ENCODE measurements at places on chromosomes 6 and 20. TPM values are rescaled to one million over a fixed set of nuclear protein-coding genes. Genes with fewer than 3 reads are reported as not detected.

- no peak overlapping the region for H3K4me3 ChIP-seq
- no peaks in the 10 kb centered on the region for H3K4me1 ChIP-seq
These were observed 21.9 kb upstream of the NPBWR2 start for GRCh38 chr20:64129146-64129782.

- H3K27me3 ChIP-seq = no peaks in the 10 kb centered on the region
- peaks cover 13% of the 10 kb centered on the region for H3K36me3 ChIP-seq
- no peaks in the 10 kb centered on the region for H3K4me1 ChIP-seq
These were observed 48.6 kb downstream of the UQCC1 start for GRCh38 chr20:35363190-35363589.

GRCh38 chr6:84825461-84825860 lies 61.1 kb upstream of the TBX18 start:
- no peak overlapping the region for H3K4me3 ChIP-seq
- no peak overlapping the region for H3K27ac ChIP-seq
- no peaks in the 10 kb centered on the region for H3K27me3 ChIP-seq
- no peak for DNase-seq

GRCh38 chr20:10438217-10438616 lies 3.1 kb downstream of the SLX4IP start:
- no peaks in the 10 kb centered on the region for H3K36me3 ChIP-seq
- no peak for DNase-seq
- peaks cover 6% of the 10 kb centered on the region for H3K4me1 ChIP-seq
- H3K4me3 ChIP-seq = no peak overlapping the region

GRCh38 chr6:101015541-101015940 lies 134.4 kb upstream of the ASCC3 start:
- H3K4me1 ChIP-seq = no peaks in the 10 kb centered on the region
- no peak overlapping the region for H3K27ac ChIP-seq
- no peaks in the 10 kb centered on the region for H3K36me3 ChIP-seq
- H3K4me3 ChIP-seq = no peak overlapping the region
- H3K27me3 ChIP-seq = peaks cover 8% of the 10 kb centered on the region

RNF5 gene
- total RNA-seq = 60.7 TPM

ENPP4 gene
- 4.8 TPM for total RNA-seq

TDP2 gene
- 25.2 TPM for total RNA-seq

All from mesothelial cell of epicardium (in vitro differentiated cells).